ENCODE measurements at places on chromosomes 16 and 17.

DNA sequence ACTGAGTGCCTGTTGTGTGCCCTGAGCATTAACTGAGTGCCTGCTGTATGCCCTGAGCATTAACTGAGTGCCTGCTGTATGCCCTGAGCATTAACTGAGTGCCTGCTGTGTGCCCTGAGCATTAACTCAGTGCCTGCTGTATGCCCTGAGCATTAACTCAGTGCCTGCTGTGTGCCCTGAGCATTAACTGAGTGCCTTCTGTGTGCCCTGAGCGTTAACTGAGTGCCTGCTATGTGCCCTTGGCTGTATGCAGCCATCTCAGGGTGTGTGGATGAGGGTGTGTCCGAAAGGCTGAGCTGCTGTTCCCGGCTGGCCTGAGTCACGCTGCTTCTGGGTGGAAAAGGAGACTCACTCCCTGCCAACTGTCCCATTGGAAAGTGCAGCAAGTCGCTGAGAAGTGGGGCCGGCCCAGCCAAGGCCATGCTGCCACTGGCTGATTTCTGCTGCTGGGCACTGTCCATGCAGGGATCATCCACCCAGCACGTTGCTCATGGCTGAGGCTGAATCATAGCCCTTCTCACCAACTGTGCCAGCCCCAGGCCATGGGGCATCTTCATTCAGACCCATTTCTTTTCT is 113.8 kb downstream of the OR1D5 start:
- DNase-seq = peak; percentile 78

GRCh38 chr16:88561485-88562359 is 8.5 kb upstream of the ZC3H18 start:
- DNase-seq = peak; percentile 44

DNA sequence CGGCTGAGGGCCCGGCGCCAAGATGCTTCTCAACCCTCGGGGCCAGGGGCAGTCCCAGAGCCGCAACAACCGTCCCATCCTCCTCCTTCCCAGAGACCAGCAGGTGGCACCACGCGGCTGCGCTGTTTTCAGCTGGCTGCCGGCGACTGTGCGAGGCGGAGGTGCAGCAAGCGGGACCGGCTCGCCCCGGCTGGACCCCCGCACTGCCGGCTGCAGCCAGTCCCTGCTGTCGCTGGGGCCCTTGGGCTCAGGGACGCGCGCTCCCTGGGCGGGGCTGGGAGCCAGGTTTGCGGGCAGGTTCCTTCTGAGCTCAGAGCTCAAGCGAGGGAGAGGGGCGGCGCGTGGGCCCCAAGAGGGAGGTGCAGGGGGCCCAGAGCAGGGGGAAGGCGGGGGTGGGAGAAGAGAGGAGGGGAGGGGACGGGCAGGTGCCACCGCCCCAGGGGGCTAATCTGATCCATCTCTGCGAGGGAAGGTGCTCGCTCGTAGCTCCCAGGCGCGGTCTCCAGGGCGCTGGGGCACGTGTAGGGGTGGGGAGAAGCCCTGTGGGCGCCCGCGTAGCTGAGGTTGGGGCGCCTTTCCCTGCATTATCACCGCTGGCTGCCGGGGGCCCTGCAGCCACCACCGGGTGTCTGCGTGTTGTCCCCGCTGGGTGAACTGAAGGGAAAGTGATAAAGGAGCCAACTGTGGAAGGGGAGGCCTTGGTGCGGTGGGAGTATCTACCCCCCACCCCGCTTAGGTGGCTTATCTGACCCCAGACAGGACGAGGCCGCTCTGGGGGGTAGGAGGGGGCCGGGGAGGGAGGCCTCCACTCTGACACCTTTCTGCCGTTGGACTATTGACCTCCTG is 24.2 kb downstream of the STAT5A start:
- DNase-seq = peak; percentile 80

GRCh38 chr17:14903854-14904253 is 361.3 kb downstream of the PMP22 start:
- no peak for DNase-seq

- DNase-seq = no peak
Measured at GRCh38 chr17:78559749-78560368, 17.3 kb downstream of the DNAH17 start.

- no peak for DNase-seq
Measured at GRCh38 chr17:17186051-17186450, 20.1 kb downstream of the PLD6 start.

DNA sequence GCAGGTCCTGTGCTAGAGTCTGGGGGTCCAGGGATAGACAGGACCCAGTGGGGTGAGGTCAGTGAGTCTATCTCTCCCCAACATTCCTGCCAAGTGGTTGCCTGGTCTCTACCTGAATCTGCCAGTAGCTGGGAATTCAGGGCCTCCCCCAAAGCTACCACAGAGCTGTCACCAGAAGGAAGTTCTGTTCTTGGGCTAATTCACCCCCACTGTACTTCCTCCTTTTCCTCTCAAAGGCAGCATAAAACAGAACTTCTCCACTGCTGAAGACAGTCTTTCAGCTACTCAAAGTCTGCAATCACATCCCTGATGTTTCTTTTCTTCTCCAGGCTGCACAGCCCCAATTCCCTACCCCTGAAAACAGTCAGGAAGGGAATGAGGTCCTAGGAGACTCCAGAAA is 8.7 kb downstream of the CAMTA2 start:
- no peak for DNase-seq

DNA sequence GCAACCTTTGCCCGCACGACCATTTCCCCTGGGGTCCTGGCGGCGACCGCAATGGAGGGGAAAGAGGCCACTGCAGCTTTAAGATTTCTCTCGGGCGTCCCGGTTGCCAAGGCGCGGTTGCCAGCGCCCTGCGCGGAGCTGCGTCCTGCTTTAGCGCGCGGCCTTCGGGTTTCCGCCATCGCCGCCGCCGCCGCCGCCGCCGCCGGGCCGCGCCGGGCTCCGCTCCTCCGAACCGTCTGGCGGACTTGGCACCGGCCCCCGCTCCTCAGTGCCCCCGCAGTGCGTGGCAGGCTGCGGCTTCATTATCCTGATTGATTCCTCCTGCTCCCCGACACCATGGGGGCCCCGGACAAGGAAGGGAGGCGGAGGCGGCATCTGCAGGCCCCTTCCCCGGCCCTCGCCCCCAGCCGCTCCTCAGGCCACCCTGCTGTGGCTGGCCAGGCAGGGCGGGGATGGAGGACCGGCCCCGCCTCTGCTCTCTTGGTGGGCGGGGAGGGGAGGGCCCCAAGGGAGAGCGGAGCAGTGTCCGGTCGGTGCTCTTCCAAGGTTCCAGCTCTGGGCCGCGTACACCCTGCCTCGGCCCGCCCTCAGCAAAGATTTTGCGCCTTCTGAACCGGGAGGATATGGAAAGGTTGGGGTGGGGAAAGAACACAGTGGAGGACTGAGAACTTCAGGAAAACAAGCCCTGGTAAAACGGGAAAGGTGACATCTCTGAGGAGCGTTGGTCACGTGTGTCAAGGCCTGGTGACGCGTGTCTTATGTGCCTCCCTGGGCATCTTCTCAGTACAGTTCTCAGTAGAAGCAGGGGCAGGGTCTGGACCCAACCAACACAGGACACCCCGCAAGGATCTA is 34.0 kb downstream of the NEUROD2 start:
- DNase-seq = peak; percentile 60

- DNase-seq = peak; percentile 20
Measured at GRCh38 chr16:56203052-56203451, 11.8 kb downstream of the GNAO1 start.

DNA sequence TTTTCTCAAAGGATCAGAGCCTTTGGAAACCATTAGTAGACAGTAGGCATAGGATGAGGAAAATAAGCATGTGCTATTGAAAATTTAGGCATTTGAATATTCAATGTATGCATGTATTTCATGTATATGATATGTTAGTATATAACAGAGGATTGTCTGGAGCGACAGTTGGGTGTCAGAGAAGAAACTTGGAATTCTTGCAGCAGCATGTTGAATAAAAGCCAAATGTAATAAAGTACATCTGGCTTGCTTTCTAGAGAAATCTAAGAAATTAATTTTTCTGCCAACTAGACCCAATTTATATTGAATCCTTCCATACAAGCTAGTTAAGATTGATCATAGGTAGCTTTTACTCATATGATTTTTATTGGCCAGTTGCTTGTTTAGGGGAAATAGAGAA is 578.8 kb downstream of the CDH11 start:
- no peak for DNase-seq

GRCh38 chr16:3807425-3808123 is 72.9 kb downstream of the CREBBP start:
- DNase-seq = no peak

DNA sequence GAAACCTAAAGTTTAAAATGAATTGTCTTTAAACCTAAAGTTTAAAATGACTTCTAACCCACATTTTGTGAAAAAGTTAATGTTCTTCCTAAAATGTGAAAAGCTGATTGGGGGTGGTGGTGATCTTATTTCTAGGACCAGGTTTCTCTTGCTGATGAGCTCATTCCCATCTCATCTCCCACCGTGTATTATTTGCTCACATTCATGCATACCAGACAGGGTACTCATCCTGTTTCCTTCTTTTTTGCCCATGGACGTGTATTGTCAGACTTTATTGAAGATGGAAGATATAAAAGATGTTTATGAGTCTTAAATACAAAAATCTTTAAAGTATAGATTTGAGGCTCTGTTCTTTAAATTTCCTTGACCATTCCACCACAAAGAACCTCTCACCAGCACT is 70.1 kb upstream of the MPHOSPH6 start:
- DNase-seq = no peak

- DNase-seq = no peak
Measured at GRCh38 chr16:72836181-72836580, 211.7 kb downstream of the ZFHX3 start.

DNA sequence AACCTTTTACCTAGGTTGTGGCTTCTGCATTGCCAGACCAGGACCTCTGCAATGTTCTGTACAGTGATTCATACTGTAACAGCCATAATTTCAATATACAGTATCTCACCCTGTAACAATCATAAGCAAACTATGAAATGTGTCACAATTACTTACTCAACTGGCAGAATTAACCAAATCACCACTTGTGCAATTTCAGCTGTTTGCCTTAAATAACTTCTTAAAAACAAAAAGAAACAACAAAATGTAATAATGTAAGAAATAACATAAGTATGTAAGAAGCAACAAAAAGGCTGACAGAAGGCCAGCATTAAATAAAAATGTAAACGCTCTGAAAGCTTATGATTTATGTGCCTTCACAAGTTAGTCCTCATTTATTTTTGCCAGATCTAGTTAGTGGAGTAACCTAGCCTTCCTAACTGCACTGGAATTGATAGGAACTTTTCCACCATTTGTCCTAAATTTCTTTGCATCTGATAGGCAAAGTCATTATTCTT is 96.9 kb downstream of the SKAP1 start:
- DNase-seq = peak; percentile 15

- DNase-seq = no peak
Measured at GRCh38 chr17:75645501-75645888, 12.3 kb downstream of the SMIM5 start.

- no peak for DNase-seq
Measured at GRCh38 chr17:8558144-8558543, 72.4 kb downstream of the MYH10 start.

DNA sequence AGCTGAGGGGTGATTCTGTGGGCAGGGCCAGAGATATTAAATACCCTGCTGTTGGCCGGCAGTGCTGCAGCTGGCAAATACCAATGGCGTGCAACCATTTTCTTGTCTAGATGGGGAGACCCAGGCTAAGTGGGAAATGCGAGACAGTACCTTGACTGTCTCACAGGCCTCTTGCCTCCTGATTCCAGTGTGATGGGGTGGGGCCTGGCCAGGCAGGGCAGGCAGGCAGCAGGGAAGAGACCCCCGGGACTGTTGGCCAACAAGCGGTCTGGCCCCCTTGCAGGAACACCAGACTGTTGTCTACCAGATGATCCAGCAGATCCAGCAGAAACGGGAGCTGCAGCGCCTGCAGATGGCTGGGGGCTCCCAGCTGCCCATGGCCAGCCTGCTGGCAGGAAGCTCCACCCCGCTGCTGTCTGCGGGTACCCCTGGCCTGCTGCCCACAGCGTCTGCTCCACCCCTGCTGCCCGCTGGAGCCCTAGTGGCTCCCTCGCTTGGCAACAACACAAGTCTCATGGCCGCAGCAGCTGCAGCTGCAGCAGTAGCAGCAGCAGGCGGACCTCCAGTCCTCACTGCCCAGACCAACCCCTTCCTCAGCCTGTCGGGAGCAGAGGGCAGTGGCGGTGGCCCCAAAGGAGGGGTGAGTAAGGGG is 5.7 kb upstream of the CISD3 start:
- DNase-seq = no peak

DNA sequence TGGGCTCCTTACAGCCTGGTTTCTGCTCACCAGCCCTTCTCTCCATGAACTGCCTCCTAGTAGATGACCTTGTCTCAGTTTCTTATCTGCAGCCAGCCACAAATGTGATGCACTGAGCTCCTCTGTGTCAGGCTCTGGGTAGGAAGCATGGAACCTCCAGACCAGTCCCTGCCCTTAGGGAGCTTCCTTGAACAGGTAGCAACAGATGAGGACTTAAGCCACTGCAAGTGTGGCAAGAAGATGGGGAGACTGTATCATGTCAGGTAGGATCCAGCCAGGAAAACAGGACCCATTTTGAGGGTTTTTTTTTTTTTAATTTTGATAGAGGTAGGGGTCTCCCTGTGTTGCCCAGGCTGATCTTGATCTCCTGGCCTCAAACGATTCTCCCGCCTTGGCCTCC is 5.3 kb upstream of the MAP3K14 start:
- DNase-seq = no peak

GRCh38 chr17:50199803-50200456 is 1.5 kb downstream of the COL1A1 start:
- DNase-seq = peak; percentile 94

DNA sequence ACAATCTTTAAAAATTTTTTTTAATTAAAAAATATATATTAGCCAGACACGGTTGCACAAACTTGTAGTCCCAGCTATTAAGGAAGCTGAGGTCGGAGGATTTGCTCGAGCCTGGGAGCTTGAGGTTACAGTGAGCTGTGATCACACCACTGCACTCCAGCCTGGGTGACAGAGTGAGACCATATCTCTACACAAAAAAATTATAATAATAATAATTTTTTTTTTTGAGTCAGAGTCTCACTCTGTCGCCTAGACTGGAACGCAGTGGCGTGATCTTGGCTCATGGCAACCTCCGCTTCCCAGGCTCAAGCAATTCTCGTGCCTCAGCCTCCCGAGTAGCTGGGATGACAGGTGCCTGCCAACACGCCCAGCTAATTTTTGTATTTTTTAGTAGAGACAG is 23.8 kb downstream of the LITAF start:
- DNase-seq = no peak

GRCh38 chr17:17978481-17979424 is 6.1 kb downstream of the DRC3 start:
- no peak for DNase-seq

DNA sequence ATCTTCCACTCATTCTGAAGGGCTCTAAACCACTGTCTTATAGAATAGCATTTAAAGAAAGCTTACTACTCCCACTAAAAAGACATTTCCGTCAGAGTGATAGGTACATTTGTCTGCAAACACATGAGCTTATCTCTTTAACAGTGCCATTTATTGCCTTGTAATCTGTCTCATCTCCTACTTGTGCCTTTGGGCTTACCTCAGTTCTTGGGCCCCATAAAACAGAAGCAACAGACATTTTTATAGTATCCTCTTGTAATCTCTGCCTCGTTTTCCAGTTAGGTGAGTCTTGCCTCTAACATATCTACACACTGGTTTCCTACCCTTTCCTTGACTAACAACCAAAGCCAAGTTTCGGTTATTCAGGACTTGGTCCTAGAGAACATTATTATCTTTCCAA is 681.4 kb upstream of the KIF2B start:
- DNase-seq = no peak

- DNase-seq = peak; percentile 98
Measured at GRCh38 chr17:45092911-45093430, 31.9 kb downstream of the NMT1 start.

Data from fibroblast of mammary gland (primary cell).